ENCODE measurements at places on chromosomes 2 and 18.

DNA sequence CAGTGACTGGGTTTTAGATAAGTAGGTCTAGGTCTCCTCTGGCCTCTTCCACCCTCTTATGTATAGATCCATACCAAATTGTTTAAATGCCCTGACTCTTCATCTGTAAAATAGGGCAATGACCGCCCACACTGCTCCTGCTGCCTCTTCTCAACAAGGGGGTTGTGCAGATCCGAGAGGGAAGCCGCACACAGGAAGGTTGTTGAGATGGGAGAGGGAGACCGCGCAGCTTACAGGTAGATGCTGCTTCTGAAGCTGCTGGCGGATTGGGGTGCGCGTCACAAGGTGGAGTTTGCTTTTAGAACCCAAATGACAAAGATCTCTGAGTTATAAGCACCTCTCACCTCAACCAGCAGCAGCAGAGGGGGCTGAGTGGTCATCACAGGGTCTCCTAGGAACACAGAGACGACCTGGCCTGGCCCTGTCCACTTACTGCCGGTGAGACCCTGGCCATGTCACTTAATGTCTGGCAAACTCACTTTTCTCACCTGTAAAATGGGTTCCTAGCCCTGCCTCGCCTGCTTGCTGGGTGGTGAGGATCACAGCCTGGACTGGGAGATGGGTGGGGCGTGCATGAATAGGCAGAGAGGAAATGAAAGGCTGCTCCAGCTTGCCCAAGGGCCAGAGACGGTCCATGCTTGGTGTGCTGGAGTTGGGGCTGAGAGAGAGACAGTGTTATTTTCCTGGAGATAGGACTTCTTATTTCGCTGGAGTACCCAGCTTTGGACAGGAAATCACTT lies 251.3 kb downstream of the EIPR1 start:
- DNase-seq = no peak

DNA sequence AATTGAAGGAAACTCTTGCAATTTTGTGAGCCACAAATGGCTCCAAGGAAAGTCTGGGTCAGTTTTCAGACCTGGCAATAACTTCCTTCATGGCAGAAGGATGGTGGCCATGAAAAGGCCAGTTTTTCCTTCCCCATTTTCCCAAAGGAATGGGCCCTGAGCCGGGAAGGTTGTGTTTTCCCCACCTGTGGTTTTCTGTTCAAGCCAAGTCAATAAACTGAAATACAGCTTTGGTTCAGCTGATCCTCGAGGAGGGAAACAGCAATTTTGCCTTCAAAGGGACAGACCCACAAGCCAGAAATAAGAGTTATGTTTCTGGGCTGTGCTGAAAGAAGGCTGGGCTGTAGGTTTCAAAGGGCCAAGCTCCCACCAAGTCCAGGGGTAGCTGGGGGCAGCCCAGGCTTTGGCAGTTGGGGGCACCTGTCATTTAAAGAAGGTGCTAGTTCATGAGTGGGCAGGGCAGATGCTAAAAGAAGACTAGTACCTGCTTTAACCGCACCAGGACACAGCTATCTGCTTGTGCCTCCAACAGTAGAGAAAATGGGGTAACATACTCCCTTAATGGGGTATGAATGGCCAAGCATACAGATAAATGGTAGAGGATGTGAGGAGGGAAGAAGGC lies 97.0 kb downstream of the TTC32 start:
- no peak for DNase-seq

GRCh38 chr18:25979369-25980040 lies 110.9 kb downstream of the SS18 start:
- no peak for DNase-seq

DNA sequence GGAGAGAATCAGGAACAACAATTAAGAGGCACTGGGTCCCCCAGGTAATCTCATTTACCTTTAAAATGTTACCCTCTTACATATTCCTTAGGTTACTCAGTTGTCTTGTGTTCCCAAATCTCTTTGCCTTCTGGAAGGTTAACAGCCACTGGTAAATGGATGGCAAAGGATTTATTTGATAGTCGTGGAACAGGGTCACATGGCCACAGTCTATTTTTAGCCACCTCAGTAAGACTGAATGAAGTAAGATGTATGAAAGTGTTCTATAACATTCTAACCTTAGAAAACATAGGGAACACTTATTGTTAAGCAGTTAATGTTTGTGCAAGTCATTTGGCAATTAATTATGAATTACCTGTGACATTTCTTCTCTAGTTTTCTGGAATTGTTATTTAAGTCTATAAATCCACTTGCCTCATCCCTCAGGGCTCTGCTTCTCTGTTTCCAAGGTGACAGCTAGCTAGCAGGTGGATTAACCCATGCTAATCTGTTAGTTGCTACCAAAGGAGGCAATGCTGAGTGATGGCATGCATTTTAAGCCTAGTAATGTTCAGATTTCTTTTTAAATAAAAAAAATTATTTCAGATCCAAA lies 211.0 kb downstream of the PIK3C3 start:
- DNase-seq = no peak

DNA sequence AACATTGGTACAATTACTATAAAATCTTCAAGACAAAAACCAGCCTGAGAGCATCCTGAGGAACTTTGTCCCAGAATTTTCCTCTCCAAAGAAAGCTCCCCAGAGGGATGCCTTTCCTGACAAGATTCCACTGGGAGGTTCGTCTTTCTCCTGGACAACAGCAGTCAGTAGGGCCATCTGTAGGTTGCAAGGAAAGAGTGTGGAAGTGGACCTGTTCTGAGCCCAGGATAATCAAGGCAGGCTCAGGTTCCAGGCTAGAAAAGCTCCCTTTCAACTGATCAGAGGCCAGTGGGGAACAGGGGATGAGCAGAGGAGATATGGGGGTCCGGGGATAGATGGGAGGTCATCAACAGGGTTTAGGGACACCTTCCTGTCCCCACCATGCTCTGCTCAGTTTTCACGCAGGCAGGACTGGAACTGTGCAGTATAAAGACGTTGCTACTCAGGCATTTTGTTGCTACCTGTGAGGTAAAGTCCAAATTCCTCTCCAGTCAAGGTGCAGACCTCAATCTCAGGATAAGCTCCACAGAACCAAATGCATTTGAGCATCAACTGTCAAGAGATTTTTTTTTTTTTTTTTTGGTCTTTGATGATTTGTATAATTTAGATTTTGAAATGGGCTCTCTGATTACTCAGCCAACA lies 126.2 kb downstream of the STRN start:
- DNase-seq = no peak

DNA sequence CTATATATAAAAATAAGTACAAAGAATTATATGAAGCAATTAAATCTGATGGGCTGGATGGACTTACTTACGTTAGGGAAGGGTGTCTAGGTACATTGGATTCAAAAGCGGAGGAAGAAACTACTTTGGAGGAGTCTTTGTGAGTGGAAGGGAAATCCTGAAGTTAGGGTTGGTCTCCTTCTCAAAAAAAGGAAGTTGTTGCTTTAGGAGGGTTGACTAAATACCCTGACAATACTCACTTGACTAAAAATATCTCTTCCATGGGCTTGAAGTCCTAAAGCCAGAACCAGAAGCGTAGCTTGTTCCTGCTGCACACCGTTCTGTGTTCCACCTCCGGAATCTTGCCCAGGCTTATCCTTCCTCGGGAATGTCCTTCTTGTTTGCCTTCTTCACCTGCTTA lies 143.3 kb upstream of the ZEB2 start:
- DNase-seq = no peak

DNA sequence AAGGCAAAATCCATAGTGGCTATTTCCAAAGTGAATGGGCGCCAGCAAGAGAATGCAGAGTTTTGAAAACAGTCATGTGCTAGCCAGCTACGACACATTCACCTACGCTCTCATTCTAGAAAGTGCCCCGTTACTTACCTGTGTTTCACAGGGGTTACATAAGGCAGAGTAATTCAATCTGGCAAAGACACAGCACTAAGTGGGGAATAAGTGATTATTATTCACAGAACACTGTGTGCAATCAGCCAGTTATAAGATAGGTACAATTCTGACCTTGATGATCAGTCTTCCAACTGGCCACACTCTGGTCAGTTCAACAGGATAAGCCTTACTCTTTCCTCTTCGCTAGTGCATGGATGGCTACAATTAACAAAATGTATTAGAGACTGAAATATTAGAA lies 105.8 kb downstream of the CABYR start:
- no peak for DNase-seq

- DNase-seq = no peak
These were observed 846.9 kb upstream of the ACVR2A start for GRCh38 chr2:146997945-146998344.

DNA sequence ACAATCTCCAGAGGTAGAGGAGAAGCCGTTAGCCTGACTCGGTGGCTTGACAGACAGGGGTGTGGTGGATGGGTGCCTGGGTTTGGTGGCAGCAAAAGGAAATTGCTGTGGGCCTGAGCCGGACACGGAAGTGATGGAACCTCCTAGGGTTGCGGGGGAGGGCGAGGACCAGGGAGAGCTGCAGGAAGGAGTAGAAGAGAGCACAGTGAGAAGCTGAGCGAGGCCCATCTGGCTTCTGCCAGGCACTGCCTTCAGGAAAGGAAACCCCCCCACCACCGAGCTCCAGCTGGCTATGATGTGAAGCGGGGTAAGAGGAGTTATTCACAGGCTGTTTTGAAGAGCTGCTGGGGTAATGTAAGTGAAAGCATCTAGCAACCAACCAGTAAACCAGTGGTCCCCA lies 134.6 kb downstream of the TSN start:
- DNase-seq = no peak

GRCh38 chr18:48795696-48796095 lies 155.1 kb downstream of the SMAD7 start:
- DNase-seq = no peak

DNA sequence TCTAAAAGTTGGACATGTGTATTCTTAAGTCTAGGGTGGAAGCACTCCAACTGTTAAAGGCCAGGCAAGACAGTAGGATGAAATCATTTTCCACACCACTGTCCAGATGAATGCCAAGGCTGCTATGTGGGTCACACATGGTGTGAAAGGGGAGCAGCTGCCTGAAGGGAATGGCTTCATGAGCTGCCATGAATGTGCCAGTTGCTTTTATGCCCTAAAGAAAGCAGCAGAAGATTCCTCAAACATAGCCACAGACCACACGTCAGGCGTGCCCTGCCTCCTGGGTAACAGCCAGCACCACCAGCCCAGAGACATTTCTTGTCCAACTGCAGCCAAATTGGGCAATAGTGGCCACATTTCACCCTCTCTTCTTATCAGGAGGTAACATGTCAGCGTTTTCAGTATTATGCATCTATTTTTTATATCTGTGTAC lies 130.2 kb downstream of the MTCL1 start:
- no peak for DNase-seq

Data from neuronal stem cell (in vitro differentiated cells).